ENCODE measurements at places on chromosomes 12 and 14. TPM values are rescaled to one million over a fixed set of nuclear protein-coding genes. Genes with fewer than 3 reads are reported as not detected.

The CCDC38 gene
- total RNA-seq, result not detected

The C12orf42 gene
- not detected for total RNA-seq

The GPR65 gene
- total RNA-seq, result not detected

The SLC39A9 gene
- total RNA-seq, result 74.9 TPM

The SLC41A2 gene
- 20.4 TPM for total RNA-seq

The PLEKHG7 gene
- not detected for total RNA-seq

The PPM1A gene
- total RNA-seq, result 69.3 TPM

The GDF11 gene
- 7.1 TPM for total RNA-seq

The TAMALIN gene
- 0.29 TPM for total RNA-seq

The CCDC196 gene
- not detected for total RNA-seq

The GZMH gene
- not detected for total RNA-seq

The TMEM132C gene
- not detected for total RNA-seq

The FGD4 gene
- 3.9 TPM for total RNA-seq

The NDRG2 gene
- 4.7 TPM for total RNA-seq

The FAM181A gene
- not detected for total RNA-seq

The ASB8 gene
- total RNA-seq, result 34.4 TPM

The TSPAN8 gene
- 1.3 TPM for total RNA-seq

The PTHLH gene
- total RNA-seq, result 414 TPM

The SERPINA4 gene
- not detected for total RNA-seq

The ITGB7 gene
- total RNA-seq, result 3.4 TPM

The MIP gene
- total RNA-seq, result not detected

The ST8SIA1 gene
- total RNA-seq, result not detected

The PSMD9 gene
- total RNA-seq, result 241 TPM

The PLEKHD1 gene
- total RNA-seq, result 0.15 TPM

The FIGNL2 gene
- total RNA-seq, result not detected

The CBLN3 gene
- 3.4 TPM for total RNA-seq

The LRRC43 gene
- not detected for total RNA-seq

The LRRK2 gene
- total RNA-seq, result not detected

The CEP128 gene
- 11.6 TPM for total RNA-seq

The MYO1H gene
- not detected for total RNA-seq

The MORN3 gene
- 1.6 TPM for total RNA-seq

The TBK1 gene
- 23.1 TPM for total RNA-seq

The PPP1R36 gene
- total RNA-seq, result 0.26 TPM

The HDAC7 gene
- 59.6 TPM for total RNA-seq

The ZC3H10 gene
- 5.6 TPM for total RNA-seq

The C12orf76 gene
- 5.5 TPM for total RNA-seq

The ENDOU gene
- not detected for total RNA-seq

The PGF gene
- 0.26 TPM for total RNA-seq

The GPD1 gene
- 0.11 TPM for total RNA-seq

The NIN gene
- 34.3 TPM for total RNA-seq
